ENCODE measurements at places on chromosomes 4 and X.

GRCh38 chr4:119289313-119289712 lies 32.6 kb downstream of the FABP2 start:
- no peak for DNase-seq

DNA sequence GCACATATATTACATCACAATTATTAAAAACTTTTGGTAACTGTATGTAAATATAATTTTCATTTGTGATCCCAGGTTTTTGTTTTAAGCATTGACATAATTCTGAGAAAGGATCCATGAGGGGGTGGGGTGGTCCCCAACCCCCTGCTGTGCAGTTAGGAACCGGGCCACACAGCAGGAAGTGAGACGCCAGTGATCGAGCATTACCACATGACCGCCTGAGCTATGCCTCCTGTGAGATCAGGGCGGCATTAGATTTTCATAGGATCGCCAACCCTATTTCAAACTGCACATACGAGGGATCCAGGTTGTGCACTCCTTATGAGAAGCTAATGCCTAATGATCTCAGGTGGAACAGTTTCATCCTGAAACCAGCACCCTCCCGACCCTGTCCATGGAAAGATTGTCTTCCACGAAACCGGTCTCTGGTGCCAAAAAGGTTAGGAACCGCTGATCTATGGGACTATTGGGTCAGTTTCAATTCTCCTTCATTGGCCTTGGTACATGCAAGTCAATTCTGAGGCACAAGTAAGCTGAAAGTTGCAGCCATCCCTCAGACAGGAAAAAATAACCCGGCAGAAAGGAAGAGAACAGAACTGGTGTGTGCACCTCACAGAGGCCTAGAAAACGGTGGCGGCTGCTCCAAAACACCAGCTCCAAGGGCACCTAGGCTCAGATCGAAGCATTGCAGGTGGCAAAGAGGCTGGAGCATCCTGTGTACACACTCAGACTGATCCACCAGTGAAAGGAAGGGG lies 7.0 kb upstream of the TMSB4X start:
- no peak for DNase-seq

DNA sequence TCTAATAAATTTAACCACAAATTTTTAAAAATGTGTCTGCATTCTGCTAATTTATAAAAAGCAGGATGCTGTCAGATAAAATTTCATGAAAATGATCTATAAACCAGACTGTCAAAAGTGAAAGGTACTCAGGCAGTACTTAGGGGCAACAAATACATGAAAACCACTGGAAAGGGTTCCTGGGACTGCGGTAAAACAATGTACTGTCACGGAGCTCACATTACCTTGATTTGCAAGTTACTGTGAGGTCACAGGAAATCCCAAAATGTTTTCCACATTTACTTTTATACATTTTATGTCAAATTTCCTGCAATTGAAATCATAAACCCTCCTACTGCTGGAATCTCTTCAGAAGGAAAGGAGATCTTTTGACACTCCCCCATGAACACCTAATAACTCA lies 45.3 kb downstream of the SHISA3 start:
- DNase-seq, result no peak

GRCh38 chr4:80814266-80814665 lies 216.2 kb upstream of the BMP3 start:
- DNase-seq, result no peak

DNA sequence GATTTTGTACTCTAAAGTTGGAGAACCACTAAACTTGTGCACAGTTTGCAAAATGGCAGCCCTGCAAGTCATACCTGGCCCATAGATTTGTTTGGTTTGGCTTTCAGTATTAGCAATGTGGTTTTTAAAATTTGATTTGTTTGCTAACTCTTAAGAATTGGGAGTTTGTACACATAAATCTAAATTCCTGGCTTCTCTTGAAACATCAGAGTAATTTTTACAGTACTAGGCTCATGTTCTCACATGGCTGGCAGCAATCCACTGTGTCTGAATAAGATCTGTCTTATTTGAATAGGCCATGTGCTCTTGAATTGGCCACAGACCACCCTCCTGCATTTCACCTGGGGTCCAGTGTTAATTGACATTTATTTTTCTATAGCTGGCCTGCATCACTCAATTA lies 21.3 kb downstream of the DIAPH2 start:
- no peak for DNase-seq

GRCh38 chrX:152405561-152405960 lies 45.6 kb downstream of the GABRA3 start:
- DNase-seq, result no peak

DNA sequence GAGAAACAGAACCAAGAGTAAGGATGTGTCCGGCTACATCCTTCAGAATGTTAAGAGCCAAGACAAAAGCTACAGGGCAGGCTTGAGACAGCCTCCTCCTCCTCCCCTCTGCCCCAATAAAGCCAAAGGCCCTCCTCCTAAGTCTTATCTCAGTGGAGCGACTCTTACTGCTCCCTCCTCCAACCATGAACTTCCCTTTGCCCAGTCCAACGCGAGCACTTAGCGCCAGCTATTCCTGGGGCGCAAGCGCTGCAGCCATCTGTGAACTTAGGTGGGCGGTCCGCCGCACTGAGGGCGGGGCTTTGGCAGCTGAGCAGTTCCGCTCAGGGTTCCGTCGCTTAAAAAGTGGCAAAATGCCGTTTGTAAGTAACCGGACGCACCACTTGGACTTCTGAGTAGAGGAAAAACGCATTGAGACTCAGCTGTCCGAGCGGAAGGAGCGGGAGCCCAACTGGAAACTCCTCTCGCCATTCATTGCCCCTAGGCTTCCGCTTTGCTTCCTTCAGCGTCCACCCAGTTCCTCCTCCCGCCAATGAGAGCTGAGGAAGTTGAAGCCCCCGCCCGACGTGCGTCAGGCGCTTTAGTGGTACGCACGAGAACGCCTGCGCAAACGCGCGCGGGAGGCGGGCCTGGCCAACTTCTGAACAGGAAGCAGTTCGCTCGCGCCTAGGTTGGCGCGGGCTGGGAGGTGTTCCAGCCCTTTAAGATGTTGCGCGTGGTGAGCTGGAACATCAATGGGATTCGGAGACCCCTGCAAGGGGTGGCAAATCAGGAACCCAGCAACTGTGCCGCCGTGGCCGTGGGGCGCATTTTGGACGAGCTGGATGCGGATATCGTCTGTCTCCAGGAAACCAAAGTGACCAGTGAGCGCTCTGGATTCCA lies at the start of gene APEX2:
Gene APEX2 (plus strand): TSS at position 647 of the 882 bp plus-strand sequence. CDS start 60 bp downstream, at position 707.
- peak; percentile 58 for DNase-seq

DNA sequence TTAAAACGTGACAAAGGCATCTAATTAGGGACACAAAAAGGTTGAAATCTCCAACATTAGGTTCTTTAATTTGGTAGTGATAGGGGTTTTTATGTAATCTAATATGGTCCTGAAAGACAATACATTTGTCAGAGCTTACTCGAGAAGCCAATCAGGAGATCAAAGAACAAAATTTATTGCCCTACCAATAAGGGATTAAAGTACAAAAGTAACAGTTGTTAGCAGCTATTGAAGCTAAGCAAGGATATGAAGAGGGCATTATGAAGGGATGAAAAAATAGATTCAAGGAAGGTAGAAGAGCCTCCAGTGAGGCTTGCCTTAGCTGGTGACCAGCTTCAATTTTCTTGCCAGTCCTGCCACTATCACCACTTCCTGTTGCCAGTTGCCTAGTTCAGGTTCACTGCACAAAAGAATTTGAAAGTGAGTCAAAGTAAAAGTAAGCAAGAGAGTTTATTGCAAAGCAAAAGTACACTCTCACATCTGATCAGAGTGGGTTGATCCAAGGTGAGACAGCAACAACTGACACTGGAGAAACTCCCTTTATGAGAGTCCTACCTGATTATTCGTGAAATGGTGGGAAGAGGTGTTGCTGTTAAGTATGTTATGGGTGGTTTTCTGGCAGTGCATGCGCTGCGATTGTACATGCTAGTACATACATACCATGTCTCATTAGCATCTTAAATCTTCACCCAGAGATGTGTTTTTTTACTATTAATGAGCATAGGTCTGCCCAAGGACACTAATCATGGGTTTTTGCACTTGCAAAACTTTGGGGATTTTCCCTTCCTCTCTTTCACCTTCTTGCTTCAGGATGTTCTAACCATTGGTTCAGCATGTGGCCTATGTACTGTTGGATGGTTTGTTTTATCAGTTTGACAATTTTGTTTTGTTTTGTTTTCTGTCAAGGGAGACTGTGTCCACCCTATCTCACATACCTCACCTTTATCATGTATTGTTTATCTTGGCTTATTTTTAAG lies 263.2 kb upstream of the ITM2A start:
- peak; percentile 61 for DNase-seq

DNA sequence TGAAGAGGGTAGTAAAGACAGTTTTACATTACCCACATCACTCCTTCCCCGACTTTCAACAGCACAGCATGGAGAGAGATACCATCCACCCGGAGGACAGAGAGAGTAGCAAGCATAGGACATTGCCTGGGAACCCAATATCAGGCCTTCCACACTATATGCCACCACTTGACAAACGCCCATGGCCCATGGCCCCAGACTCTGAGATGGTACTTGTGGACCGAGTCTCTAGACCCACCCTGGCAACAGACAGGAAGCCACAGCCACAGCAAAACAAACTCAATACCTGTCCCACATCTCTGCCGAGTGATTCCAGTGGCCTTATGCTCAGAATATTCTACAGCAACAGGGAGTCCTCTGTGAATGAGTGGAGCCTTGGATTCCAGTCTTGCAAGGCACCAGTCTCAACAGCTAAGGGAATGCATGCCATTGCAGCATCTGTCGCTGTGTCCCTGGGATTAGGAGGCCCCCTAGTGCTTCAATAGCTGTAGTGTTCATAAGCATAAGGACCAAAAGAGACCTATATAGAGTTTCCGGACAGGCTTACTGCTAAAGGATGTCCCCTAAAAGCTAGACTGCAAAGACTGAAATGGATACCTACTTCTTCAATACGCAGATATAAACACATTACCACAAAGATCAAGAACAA lies 14.7 kb upstream of the CT55 start:
- DNase-seq, result peak; percentile 18

GRCh38 chr4:4841156-4841555 lies 18.3 kb upstream of the MSX1 start:
- no peak for DNase-seq

- DNase-seq, result no peak
These were observed 14.2 kb downstream of the GRPR start for GRCh38 chrX:16137416-16138107.

Measured in T47D (cell line).